B cell (primary cell): ENCODE measurements at places on chromosomes 3 and 15. TPM values are rescaled to one million over a fixed set of nuclear protein-coding genes. Genes with fewer than 3 reads are reported as not detected.

The CCR2 gene
- total RNA-seq: 0.34 and 0.75 TPM in 2 replicates

DNA sequence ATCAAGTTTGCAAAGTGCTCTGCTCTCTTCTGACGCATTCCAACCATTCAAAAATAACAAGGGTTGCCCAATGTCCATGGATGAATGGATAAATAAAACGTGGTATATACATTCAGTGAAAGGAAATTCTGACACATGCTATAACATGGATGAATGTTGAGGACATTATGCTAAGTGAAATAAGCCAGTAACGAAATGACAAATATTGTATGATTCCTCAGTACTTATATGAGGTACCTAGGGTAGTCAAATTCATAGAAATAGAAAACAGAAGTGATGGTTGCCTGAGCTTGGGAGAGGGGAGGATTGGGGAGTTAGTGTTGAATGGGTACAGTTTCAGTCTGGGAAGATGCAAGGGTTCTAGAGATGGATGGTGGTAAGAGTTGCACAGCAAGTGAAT lies 33.9 kb downstream of the SH3BP5 start:
- DNase-seq: no peak
- H3K36me3 ChIP-seq: peaks cover 2% of the 10 kb centered on the region
- H3K27me3 ChIP-seq: no peaks in the 10 kb centered on the region
- H3K4me1 ChIP-seq: peaks cover 80% of the 10 kb centered on the region
- H3K27ac ChIP-seq: peak overlapping the region; percentile 87

DNA sequence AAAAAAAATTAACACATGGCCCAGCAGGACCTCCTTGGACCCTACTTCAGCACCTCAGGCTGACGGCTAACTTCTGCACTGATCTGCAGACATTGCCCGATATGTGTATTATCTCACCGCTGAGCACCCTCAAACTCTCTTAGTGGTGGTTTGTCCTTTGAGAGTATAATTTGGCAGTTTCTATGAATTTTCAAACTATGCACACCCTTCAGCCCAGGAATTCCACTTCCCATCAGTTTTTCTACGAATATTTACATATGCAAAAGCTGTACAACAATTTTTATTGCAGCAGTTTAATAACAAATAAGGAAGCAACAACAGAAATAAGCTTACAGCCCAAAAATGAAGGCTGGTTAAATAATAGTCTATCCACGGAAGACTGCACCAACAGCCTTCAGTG lies 44.6 kb downstream of the HES1 start:
- no peaks in the 10 kb centered on the region for H3K27me3 ChIP-seq
- DNase-seq: no peak
- H3K4me1 ChIP-seq: no peaks in the 10 kb centered on the region
- H3K27ac ChIP-seq: no peak overlapping the region
- no peaks in the 10 kb centered on the region for H3K36me3 ChIP-seq

The TMC3 gene
- total RNA-seq: not detected in 2 replicates

The STAB1 gene
- total RNA-seq: 4.0 and 4.5 TPM in 2 replicates

DNA sequence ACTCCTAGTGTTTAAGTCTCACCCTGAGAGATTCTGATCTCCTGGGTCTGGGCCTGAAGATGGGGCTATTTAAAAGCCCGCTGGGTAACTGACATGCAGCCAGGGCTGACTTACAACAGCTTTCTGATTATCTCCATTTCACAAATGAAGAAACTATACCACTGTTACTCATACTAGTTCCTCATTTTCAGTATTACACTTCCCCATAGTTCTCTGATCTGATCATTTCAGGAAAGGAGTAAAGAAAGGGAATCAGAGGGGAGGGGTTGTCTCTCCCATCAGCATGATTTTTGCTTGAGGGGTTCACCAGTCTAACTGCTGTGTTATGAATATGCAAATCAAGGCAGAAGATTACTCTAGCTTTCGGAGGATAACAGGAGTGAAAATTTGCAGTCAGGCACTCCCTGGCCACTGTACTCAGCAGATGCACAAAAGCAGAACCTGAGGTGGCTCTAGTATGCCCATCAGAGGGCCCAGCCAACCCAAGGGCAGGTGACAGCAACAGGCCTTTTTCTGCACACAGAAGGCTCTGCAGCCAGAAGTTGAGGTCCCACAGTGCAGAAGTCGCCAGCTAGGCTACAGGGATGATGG lies 59.4 kb downstream of the DAPK2 start:
- H3K27ac ChIP-seq: peak overlapping the region; percentile 57
- H3K4me3 ChIP-seq: no peak overlapping the region
- no peaks in the 10 kb centered on the region for H3K36me3 ChIP-seq
- DNase-seq: peak; percentile 79
- peaks cover 56% of the 10 kb centered on the region for H3K4me1 ChIP-seq

The SPTBN5 gene
- 0.68 and 1.4 TPM in 2 replicates for total RNA-seq

- H3K36me3 ChIP-seq: no peaks in the 10 kb centered on the region
- H3K4me3 ChIP-seq: no peak overlapping the region
- no peak overlapping the region for H3K27ac ChIP-seq
- no peaks in the 10 kb centered on the region for H3K27me3 ChIP-seq
Observed at GRCh38 chr3:55690726-55691125, 203.6 kb upstream of the WNT5A start.

GRCh38 chr15:77634266-77634962 lies 1.7 kb upstream of the LINGO1 start:
- H3K27ac ChIP-seq: no peak overlapping the region
- DNase-seq: peak; percentile 66
- no peaks in the 10 kb centered on the region for H3K36me3 ChIP-seq

- no peaks in the 10 kb centered on the region for H3K36me3 ChIP-seq
- no peak for DNase-seq
- H3K27ac ChIP-seq: no peak overlapping the region
- no peaks in the 10 kb centered on the region for H3K4me1 ChIP-seq
Observed at GRCh38 chr3:87201727-87202126, 25.4 kb upstream of the CHMP2B start.

DNA sequence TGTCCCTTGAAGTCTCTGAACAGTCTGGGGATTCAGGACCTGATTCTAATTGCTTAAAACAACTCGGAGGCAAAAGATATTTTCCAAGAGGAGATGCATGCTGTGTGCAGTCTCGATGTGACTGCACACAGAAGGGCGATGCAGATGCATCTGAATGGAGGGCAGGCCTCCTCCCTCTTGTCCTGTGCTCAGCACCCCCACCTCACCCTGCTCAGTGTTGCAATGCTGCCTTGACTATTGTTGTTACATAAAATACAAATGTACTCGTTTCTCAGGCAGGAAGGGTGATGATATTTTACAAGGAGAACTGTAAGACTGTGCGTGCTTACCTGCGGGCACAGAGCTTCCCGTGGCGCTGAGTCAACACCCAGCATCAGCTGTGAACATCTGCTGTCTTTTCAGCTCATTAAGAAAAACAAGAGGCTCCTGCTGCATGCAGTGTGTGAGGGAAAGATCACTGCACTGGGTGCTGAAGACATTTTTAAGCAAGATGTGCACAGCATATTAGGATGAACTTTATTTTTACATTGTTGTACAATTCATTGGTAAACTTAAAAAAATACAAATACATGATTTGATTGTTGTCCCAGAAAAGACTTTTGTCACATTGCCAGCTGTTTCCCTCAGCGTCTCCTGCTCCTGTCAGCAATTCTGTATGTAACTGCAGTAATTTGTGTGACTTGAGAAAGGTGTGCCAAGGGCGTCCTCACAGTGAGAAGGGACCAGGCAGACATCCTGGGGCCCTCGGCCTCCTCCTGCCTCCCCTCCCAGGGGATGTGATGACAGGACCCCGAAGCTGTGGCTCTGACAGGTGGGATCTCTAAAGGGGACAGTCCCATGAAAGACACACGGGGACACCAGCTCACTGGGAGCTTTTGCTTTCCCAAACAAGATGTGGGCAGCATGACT lies 56.3 kb upstream of the RPL32 start:
- no peaks in the 10 kb centered on the region for H3K27me3 ChIP-seq
- H3K36me3 ChIP-seq: peaks cover 47% of the 10 kb centered on the region
- H3K4me1 ChIP-seq: peaks cover 8% of the 10 kb centered on the region
- no peak overlapping the region for H3K4me3 ChIP-seq
- H3K27ac ChIP-seq: no peak overlapping the region

GRCh38 chr15:57129064-57129463 lies 210.6 kb downstream of the TCF12 start:
- no peaks in the 10 kb centered on the region for H3K36me3 ChIP-seq
- no peaks in the 10 kb centered on the region for H3K27me3 ChIP-seq
- no peak overlapping the region for H3K4me3 ChIP-seq
- no peak overlapping the region for H3K27ac ChIP-seq
- DNase-seq: no peak

GRCh38 chr3:50453907-50454306 lies 49.5 kb downstream of the CACNA2D2 start:
- H3K27me3 ChIP-seq: no peaks in the 10 kb centered on the region
- H3K36me3 ChIP-seq: no peaks in the 10 kb centered on the region
- no peak for DNase-seq
- H3K27ac ChIP-seq: no peak overlapping the region
- H3K4me1 ChIP-seq: no peaks in the 10 kb centered on the region

- DNase-seq: no peak
- no peaks in the 10 kb centered on the region for H3K27me3 ChIP-seq
- no peaks in the 10 kb centered on the region for H3K36me3 ChIP-seq
Observed at GRCh38 chr3:18791182-18791581, 357.1 kb upstream of the KCNH8 start.
